GM12891 (cell line): ENCODE measurements at places on chromosomes 3 and 15.

- no peak for DNase-seq
These were observed 217.6 kb upstream of the IL12A start for GRCh38 chr3:159770998-159771397.

DNA sequence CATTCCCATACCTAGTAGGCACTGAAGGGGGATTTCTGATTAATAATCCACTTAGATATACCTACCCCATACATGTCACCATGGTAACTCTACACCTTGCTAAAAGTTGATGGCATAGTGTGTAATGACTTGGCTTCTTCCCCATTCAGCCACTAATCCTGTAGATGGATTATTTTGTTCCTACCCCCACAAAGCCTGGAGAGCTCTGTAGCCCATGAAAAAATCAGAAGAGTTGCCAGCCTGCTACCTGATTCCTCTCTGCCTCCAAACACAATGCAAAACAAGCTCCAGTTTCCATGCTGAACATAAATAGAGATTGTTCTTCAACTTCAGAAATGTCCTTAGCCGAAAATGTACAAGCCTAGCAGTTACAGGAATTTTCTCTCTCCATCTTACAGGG, 98.9 kb upstream of the PFN2 start:
- no peak for DNase-seq

DNA sequence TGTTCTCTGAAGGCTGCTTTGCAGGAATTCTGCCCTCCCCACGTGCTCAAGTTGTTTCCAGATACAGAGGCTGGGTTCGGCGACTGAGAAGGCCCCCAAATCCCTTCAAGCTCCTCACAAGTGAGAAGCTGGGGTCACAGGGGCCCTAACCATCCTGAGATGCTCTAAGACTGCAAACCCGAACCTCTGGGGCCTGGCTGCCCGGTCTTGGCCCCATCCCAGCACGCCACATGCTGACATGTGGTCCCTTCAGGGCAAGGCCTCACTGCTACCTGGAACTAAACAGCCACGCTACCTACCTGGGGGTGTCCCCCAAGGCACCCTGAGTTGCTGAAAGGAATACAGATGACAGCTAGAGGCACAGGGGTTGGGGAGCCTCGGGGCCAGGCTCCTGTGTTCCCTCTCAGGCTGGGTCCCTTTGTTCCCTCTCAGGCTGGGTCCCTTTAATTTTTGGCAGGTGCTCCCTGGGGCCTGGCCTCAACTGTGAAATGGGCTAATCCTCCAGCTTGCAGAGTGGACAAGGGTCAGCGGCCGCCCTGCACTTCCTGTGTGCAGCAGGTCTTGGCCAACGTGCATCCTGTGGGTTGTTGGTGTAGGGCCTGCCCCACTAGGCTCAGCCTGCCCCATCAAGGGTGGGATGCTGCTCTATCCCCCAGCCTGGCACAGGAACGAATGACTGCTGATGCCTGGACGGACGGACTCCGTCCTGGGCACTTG, 32.5 kb downstream of the KLHL25 start:
- DNase-seq = no peak

GRCh38 chr3:159059395-159059794, 257.5 kb downstream of the MFSD1 start:
- no peak for DNase-seq

GRCh38 chr3:119831941-119832371, 50.1 kb downstream of the NR1I2 start:
- no peak for DNase-seq

- no peak for DNase-seq
These were observed 319.0 kb downstream of the CNTN3 start for GRCh38 chr3:74295479-74295878.

DNA sequence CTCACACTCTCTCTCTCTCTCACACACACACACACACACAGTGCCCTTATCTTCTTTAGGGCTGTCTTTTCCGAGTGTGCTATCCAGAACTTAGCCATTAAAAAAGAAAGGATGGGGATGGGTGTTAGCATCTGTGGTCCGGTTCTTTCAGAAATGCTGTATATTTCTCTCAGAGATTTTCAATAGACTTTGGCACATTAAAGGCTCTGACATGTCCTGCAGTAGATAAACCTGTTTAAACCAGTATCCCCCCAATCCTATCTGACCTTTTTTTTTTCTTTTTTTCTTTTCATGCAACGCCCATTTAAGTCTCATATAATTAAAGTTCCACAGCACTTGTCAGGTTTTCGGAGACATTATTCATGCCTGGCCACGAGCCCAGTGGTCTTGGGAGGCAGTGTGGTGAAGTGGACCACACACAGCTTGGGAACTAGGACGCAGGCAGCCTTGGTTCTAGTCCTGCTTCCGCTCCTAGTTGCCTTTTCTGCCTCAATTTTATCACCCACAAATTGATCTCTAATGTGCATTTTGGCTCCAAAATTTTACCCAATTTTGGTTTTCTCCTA, 13.3 kb downstream of the CAV3 start:
- no peak for DNase-seq

- DNase-seq = no peak
These were observed 181.2 kb downstream of the NECTIN3 start for GRCh38 chr3:111252779-111253178.

- DNase-seq = no peak
These were observed 6.9 kb downstream of the SUCNR1 start for GRCh38 chr3:151880416-151880690.

GRCh38 chr3:180570238-180570637, 31.7 kb upstream of the TTC14 start:
- DNase-seq = no peak

DNA sequence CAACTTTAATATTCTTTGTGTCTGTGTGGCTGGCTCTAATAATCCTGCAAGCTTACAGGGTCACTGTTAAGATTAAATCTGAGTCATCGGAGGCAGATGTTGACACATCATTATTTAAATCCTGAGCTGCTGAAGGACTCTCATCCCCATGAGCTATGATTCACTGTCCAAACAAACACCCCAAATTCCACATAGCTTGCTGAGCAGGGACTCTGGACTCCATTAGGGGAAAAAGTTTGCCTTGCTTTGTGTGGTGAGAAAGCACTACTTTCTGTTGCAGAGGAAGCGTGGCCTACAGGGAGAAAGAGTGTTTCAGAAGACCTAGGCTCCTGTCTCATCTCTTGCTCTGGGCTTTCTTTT, 213.7 kb downstream of the PDCD6IP start:
- no peak for DNase-seq

DNA sequence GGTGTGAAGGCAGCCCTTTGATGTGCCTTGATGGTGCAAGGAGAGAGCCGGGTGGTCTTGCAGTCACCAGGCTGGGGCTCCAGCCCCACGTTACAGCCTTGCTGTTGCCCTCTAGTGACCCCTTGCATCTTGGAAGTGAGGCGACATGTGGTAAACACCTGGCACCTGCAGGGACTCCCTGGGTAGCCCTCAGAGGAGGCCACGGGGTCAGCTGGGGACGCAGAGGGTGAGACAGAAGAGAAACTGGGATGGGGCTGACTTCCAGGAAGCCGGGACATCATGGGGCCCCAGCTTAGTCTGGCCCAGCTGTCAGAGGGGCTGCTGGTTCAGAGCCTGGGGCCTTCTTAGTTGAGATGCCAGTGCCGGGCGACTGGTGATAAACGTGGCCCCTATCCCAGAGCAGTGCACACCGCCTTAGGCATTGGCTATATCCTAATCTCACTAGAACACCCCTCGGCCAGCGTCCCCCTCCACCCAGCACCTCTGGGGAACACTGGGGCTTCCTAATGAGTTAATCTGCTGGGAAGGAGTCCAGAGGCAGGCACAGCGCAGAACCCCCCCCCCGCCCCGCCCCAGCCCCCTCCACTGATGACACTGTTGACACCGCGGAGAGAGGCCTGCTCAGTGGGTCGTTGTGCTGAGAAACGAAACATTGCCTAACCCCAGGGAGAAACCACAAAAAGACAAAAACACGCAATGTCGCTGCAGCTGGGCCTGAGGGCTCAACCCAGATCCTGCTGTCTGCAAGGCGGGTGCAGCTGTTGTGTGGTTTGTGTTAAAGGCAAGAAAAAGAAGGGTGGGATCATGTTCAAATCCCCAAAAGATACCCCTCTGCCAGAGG, 60.5 kb upstream of the KLF13 start:
- DNase-seq = peak; percentile 80

GRCh38 chr3:12993517-12994356, 79.5 kb downstream of the IQSEC1 start:
- peak; percentile 54 for DNase-seq

DNA sequence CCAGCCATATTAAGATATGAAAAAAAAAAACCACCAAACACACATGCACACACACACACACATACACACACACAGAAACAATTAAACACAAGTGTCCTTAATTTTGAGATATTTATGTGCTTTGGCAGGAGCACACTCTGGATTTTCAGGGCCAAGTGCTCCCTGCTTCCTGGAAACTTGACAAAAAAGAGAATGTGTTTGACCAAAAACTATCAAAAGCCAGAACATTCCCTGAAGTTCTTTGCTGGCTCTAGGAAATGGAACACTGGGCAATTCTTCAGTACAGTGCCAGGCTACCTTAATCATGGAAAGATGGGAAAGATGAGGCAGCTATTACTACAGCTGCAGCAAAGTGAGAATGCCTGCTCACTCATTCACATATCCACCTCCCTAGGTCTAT, 44.6 kb downstream of the P3H2 start:
- DNase-seq = no peak

DNA sequence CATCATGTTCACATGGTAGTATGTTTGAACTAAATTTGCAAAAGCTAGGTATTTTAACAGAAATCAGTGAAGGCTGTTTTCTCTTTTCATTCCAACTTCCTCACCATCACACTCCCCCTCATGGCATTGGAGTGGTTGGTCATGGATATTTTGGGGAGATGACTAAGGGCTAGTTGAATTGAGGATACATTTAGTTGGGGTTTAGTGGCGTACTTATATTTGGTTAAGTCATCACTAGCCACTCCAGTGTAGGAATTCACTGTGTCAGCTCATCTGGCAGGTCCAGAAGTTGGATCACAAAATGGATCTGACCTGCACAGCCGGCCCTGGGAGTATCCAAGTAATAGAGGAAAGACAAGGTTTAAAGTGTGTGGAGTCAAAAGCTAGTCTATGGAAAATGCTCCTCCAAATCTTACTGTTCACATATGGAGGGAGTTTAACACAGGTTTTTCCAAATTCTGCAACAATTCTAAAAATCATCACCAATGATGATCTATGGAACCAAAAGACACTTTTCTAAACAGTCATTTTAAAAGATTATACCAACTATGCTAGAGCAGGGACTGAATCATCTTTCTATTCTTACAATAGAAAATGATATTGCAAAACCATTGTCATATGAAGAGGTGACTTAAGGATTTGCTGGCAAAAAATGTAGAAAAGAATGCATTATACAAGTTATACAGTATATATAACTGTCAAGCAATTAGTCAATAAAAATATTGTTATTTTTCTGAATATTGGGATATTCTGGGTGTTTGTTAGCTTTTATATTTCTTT, 247.8 kb upstream of the PEX5L start:
- no peak for DNase-seq

GRCh38 chr15:72845981-72846383, 62.4 kb upstream of the ADPGK start:
- DNase-seq = no peak

GRCh38 chr3:114823061-114823460, 324.0 kb downstream of the ZBTB20 start:
- DNase-seq = no peak

DNA sequence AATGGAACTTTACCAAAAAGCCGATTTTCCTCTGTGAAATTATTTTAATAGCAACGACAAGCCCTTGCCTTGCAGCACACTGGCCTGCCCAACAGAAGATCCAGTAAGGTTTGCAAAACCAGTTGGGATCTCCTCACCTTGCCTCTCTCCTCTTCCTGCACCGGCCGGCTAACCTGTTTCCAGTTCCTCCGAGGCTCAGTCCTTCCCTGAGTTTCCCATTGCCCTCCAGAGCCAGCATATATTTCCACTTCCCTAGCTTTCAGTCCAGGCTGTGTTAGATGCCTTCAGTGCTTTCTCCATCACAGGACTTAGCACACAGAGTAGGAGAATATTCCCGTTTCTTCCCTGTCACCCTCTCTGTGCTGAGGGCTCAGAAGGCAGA, 60.3 kb downstream of the NOX5 start:
- no peak for DNase-seq

GRCh38 chr15:57705746-57706404, 639 bp upstream of the POLR2M start:
- no peak for DNase-seq

DNA sequence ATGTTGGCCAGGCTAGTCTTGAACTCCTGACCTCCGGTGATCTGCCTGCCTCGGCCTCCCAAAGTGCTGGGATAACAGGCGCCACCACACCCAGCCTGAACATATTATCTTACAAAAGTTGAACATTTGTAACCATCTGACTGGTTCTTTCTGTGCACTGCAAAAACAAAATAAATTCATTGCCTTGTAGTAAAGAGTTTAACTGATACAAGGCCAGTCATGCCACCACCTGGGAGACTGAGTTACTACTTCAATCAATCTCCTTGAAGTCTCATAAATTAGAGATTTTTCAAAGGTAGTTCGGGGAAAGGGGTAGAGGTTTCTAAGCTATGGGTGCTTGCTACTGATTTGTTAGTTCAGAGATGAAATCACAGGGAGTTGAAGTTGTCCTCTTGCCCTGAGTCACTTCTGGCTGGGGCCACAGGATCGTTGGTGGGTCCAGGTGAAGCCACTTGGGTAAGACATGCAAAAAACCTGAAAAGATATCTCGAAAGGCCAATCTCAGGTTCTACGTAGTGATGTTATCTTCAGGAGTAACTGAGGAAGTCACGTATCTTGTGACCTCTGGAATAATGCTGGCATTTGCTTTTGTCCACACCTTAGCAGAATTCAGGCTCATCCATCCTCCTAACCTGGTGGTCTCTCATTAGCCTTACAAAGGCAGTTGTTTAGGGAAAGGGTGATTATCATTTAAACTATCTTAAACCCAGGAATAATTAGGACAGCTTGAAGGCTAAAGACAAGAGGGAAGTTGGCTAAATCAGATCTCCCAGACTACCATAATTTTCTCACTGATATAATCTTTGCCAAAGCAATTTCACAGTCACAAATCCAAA, 33.7 kb downstream of the ZBTB11 start:
- DNase-seq = no peak

- no peak for DNase-seq
These were observed 95.2 kb downstream of the SEMA5B start for GRCh38 chr3:122932251-122932967.

DNA sequence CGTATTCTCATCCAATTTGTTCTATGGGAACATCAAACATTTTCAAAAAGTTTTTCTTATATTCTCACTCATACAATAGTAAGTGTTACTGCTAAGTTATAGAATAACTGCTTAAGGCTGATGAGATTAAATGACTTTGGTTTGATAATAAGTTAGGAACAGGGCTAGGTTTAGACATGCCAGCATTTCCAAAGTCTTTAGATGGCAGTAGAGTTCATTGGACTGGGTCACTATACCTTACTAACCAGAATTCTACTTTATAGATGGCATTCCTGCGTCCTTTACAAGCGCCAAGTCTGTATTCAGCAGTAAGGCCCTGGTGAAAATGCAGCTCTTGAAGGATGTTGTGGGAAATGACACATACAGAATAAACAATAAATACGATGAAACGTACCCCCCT, 21.7 kb downstream of the PLAAT1 start:
- DNase-seq = no peak
